ENCODE measurements at places on chromosomes 11 and 22.

DNA sequence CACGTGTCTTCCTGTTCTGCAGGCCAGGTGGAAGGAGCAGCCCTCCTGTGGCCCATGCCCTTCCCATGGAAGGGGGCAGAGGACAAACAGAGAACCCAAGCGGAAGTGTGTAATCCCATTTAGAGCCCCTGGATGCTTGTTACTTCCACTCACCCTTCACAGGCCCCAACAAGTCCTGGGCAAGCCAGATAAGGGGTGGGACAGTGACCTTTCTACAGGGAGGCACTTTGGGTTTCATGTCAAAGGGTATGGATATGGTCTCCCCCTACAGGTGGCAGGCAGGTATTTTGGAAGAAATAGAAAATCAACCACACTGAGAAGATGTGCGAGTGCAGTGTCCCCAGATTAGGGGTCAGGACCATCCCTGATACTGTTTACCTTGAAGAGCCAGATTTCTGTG, 11.4 kb downstream of the MPEG1 start:
- DNase-seq, result no peak

DNA sequence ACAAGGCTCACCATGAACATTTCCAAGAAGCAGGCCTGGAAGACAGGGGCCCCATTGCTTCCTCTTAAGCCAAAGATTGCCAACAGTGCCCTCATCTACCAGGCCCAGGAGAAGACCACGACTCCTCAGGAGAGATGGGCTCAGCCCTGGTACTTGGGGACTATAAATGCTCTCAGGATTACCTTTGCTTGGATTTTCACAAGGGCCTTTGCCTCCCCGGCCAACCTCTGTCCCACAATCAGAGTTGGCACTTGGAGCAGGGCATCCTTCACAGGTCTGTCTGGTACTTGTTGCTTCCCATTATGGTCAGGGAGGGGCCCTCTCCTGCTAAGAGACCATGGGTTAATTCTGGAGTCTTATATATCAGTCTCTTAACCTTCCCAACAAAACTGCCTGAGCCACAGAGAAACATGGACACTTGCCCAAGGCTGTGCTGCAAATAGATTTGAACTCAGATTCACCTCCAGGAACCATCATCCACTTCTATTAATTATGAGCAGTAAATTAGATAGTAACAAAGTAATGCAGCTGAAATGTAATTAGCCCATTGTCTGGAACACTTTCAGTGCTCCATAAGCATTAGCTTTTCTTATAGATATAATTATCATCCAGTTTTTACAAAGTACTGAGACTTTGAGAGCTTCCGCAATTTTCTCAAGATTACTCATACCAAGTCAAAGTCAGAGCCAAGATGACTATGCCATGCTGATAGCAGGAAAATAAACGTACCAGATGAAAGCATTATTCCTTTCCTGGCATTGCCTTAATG, 33.5 kb downstream of the POU2AF3 start:
- DNase-seq, result no peak

- peak; percentile 21 for DNase-seq
These were observed 31.6 kb downstream of the MARK2 start for GRCh38 chr11:63870351-63871140.

GRCh38 chr11:95412074-95412473, 181.1 kb upstream of the SESN3 start:
- no peak for DNase-seq

DNA sequence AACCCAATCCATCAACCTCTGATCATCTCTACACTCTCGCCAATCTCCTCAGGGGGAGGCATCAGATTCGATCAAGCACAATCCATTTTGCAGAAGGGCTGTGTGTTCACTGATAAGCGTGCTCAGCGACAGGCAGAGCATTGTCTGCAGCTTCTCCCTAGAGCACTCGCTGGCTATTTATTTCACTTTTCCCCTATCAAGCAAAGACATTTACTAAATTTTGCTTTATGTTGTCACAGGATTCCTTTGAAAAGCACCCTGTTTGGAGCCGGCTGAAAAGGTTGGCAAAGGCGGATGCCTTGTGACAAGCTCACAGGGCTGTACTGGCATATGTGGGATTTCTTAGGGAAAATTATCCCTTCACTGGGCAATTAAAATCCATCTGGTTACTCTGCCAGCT, 1381.5 kb upstream of the TENM4 start:
- DNase-seq, result no peak

GRCh38 chr11:6351782-6352382, 31.6 kb upstream of the CAVIN3 start:
- DNase-seq, result peak; percentile 48

DNA sequence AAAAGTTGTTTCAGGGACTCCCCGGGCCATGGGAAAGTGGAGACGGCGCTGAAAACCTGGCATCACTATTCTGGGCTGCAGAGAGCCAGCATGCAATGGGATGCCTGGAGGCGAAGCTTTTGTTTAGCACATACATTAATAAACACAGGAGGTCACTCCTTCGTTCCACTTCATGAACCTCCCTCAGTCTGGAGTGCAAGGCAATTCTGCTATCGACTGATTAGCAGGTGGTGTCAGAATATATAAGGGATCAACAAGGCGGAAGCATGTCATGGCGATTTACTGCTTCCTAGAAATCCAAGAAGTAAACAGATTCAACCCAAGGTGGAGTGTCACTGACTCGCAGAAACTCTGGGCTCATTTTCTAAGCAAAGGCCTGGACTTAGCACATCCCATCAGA, 45.4 kb upstream of the MN1 start:
- no peak for DNase-seq

DNA sequence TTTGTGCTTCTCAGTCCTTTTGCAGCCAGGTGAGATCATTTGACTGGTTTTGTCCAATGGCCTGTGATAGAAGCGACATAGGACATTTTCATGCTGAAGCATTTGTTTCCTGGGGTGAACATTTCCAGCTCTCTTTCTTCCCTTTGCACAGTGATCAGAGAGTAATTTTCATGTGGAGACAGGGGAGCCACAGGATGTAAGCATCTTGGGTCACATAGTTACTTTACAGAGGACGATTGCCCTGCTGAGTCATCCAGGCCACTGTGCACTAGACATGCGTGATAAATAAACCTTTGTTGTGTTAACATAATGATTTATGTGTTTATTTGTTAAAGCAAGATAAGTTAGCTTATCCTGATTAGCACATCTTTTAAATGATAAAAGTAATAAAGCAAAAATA, 263.5 kb upstream of the CCDC179 start:
- no peak for DNase-seq

DNA sequence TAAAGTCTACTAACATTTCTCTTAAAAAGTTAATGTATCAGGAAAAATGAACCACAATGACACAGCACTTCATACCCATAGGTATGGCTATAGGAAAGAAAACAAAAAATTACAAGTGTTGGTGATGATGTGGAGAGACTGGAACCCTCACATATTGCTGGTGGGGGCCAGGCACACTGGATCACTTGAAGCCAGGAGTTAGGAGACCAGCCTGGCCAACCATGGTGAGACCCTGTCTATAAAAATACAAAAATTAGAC, 26.7 kb downstream of the TCF20 start:
- no peak for DNase-seq

GRCh38 chr11:125464666-125465065, 31.4 kb downstream of the FEZ1 start:
- no peak for DNase-seq

DNA sequence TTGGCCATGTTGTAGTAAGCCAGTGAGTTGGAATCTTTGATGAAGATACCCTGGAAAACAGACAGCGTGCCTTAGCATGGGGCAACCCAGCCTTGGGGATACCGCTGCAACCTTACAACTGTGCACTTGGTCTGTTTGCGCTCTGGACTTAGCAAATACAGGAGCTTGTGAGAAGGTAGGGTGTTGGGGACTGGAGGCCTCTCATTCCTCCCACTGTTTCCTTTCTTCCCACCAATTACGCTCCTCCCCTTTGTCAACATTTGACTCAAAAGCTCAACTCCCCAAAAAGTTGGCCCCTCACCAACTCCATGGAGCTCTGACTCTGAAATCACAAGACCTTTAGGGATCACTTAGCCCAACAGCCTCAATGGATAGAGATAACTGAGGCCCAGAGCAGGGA, 7.9 kb upstream of the TBC1D10A start:
- DNase-seq, result no peak

DNA sequence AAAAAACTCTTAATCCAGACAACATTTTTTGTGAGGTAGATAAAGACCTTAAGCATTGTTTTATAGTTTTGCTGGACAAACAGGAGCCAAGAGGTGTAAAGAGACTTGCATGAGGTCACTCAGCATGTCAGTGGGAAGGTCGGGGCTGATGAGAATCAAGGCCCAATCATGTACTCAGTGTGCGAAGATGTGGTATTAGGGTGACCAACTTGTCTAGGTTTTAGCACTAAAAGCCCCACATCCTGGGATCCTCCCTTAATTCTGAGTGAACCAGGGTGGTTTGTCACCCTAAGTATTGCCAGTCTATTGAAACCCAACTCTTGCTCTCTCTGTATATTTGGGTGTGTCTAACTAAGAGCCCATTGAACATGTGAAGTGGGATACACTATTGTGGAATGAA, 19.5 kb upstream of the SORL1-AS1 start:
- DNase-seq, result no peak

DNA sequence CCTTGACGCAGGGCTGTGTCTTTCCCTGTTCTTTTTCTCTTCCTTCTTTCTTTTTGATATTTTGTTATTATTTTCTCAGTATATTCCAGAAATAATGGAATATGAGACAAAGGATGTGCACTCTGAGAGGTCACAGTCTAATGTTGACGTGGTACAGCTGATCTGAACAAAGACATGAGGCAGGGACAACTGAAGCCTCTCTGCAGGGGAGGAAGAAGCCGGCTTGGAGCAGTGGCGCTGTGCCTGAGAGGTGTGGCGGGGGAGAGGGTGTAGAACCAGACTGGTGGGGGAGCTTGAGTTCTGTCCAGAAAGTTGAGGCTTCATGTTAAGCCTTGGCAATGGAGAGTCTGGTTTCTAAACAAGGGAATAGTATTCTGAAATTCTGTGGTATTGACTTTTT, 34.7 kb downstream of the ADAMTS15 start:
- DNase-seq, result no peak

DNA sequence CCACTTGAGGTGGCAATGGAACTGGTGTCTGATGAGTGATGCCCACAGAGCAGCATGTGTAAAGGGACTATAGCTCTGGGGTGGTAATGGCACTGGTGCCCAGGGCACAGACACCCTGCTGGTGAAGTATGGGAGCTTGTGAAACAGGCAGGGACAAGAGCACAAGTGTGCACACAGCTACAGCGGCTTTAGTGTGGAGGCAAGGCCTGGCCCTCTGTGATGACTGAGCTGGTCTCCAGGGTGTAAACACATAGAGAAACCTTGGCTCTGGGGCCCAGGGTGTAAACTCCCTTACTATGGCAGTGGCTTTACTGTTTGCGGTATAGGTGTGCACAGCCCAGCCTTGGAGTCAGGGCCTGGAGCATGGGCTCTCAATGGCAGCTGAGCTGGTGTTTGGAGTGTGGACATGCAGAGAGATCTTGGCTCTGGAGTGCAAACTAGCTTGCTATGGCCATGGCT, 46.3 kb downstream of the BIRC2 start:
- no peak for DNase-seq

GRCh38 chr11:93248602-93249001, 50.8 kb upstream of the SLC36A4 start:
- DNase-seq, result no peak

- DNase-seq, result no peak
These were observed 69.7 kb downstream of the RAB38 start for GRCh38 chr11:88105526-88105925.

- no peak for DNase-seq
These were observed 63.5 kb upstream of the PHOX2A start for GRCh38 chr11:72307439-72307838.

DNA sequence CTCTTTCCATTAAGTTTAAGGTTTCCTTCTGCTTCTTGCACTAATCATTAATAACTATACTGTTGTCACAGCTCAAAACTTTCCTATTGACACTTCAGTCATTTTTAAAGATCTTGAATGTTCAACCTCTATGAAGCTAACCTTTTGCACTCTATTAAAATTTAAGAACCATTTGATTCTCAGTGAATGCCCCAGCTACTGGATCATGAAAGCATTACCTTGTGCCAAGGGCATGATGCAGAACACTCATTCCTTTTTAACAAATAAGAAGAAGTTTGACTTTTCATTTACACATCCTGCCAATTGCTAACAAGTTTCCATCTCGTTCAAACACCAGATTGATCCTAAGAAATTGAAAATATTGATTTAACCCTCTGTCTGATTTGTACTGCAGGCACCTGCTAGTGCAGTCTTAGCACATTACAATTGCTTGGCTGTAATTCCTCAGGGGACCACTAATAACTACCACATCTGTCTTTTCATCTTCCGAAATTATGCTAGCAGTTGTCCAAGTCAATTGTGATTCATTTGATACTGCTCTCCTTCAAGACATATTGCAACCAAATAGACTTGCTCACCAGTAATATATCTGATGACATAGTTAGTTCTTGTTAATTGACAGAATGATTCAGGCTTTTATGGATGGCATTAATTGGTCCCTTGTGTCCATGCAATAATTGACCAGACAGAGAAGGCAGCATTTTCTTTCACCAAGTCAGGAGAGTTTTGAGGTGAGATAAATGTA, 158.4 kb downstream of the TEAD1 start:
- DNase-seq, result no peak

- DNase-seq, result no peak
These were observed 1299.3 kb downstream of the BRD1 start for GRCh38 chr22:48528221-48528915.

- DNase-seq, result no peak
These were observed 114.8 kb downstream of the C11orf58 start for GRCh38 chr11:16853266-16853665.
